GM12878 (cell line): ENCODE measurements at places on chromosomes 5 and 9.

DNA sequence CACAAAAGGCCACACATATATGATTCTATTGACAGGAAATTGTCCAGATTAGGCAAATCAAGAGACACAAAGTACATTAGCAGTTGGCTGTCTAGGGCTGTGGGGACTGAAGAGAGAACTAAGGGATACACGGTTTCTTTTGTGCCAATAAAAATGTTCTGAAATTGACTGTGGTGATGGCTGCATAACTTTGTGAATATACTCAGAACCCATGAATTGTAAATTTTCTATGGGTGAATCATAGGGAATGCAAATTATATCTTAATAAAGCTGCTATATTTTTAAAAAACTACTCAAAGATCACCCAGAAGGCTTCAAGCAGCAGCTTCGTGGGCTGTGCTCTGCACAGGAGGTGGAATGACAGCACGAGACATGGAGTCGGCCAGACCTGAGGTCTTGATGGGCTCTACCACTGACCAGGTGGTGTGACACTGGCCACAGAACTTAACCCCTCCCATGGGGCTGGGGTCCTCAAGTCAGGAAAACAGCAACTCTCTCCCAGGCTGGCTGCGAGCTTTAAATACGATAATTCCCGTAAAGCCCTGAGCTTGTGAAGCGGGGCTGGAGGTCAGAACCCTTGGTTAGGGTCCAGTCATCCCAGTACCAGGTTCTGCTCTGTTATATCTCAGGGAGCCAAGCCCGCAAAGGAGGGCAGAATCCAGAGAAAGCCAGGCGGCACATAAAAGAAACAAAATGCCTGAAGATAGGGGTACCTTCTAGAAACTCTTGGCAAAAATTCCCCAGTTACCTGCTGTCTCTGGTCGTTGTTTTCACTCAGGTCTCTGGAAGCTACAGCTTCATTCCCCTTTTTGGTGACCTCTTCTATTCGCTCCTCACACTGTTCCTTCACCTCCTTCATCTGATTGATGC is 59.1 kb downstream of the GOLM1 start:
- DNase-seq = no peak

DNA sequence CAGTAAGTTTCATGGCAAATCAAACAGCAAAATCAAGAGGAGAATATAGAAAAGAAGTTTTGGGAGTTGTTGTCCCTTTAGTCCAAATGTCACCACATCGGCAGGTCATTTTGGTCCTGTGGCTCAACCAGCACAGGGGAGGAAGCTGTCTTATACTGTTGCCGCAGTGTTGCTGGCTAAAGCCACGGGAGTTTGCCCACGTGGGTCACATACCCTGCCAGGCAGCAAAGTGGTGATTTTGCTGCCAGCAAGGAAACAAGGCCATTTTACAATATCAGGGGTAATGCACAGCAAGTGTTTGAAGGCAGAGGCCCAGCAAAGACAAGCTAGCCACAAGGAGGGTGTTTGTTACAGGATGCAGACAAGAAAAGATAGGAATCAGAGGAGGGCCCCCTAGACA is 14.5 kb downstream of the GABRA6 start:
- DNase-seq = no peak

GRCh38 chr5:2866662-2867372 is 115.3 kb upstream of the IRX2 start:
- no peak for DNase-seq

DNA sequence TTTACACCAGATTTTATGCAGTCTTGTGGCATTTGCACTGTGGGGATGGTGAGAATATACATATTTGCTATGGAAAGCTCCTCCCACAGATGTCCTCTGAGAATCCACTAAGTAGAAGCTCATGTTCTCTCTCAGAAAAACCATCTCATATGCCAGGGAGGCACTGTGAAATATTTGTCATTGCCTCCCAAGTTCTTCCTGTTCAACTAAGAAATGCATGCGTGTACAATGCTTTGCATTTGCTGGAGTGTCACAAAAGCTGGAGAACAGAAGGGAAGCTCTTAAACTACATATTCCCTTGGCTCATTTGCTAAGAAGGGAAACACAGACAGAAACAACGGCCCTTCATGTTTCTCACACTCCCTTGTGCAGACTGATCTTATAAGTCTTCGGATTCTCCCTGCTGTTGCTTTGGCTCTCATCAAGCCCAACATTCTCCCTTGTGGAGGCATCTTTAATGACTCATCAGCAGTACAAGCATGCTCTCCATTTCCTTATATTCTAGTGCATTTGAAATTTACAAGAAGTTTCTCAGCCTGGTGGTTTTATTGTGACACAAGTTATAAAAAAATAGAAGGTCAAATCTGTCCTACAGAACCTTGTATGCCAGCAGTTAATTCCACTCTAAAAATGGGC is 220.6 kb downstream of the TRIM36 start:
- no peak for DNase-seq

- DNase-seq = no peak
Observed at GRCh38 chr5:72569408-72569944, 62.3 kb upstream of the ZNF366 start.

DNA sequence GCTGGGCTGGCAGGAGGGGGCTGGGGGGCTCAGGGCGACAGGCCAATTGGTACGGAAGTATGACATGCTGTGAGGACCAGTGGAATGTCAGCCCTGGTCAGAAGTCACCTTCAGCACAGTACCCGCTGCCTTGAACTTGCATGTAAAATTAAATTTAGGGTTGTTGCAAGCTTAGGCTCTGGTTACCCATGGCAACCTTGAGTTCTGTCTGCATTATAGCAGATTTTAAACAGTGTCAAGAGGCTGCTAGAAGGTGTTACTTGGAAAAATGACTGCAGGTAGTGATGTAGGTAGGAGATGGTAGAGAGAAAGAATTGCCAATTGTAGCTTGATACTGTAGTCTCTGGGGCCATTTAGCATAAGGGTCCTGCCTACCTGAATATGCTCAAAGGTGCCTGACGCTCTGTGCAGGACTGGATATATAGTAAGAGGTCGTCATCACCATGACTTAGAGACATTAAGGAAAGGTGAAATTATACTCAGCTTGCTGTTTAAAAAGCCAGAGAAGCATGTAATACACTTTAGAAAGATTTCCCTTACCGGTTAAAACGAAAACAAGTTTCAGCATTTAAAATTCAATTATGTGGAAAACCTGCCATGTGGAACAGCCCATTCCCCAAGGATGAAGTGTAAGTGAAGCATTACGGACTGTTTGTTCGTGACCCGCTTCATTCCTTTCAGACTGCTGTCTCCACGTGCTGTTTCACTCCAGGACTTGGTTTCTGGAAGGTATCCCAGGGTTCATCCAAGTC is 169.0 kb downstream of the PDZD2 start:
- DNase-seq = no peak

- DNase-seq = no peak
Observed at GRCh38 chr9:9783211-9783610, 829.6 kb downstream of the PTPRD start.

- DNase-seq = no peak
Observed at GRCh38 chr5:145920542-145921210, 15.7 kb upstream of the SH3RF2 start.

GRCh38 chr5:74722271-74722670 is 37.2 kb downstream of the HEXB start:
- no peak for DNase-seq

DNA sequence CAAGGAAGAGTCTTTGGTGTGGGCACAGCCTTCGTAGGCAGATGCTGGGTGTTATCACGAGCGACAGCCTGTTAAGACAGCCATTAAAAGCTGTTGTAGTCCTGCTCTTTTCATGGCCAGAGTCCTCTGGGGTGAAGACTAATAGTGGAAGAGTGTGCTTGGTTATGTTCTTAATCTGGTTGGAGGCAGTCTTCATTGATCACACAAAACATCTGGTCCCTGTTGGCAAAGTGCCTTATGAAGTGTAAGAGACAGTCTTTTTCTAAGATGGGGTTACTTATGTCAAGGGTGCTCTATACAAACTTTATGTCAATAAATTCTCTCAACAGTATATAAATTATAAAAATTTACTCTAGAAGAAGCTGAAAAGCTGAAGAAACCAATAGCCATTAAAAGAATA is 280.4 kb downstream of the CAAP1 start:
- DNase-seq = no peak

GRCh38 chr5:158320178-158320674 is 461.3 kb upstream of the CLINT1 start:
- no peak for DNase-seq

DNA sequence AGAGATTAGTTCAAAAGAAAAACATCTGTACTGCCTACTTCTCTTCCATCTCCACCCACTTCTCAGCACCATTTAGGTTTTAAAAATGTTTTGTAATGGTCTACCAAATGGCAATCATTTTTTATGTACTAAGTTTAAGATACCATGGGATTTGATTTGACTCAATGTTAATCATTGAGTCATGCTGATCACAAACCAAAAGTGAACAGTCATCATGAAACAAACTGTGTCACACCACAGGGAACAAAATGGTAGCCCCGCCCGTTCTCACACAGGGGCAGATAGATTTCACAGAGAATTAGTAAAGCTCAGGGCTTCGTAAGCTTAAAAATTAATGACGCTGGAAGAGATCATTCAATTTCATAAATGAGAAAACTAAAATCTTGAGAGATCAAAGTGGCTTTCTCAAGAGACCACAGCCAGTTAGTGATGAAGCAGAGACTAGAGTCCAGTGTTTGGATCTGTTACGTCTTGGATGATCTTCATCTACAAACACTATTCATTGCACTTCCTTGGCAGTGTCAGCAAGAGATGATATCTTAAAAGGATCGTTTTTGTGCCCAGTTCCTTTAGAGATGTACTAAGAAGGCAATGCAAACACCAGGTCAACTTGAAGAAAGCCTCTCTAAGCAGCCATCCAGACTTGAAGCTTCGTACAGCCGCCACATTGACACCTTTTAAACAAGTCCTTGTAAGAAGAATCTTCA is 33.9 kb upstream of the TRIO start:
- DNase-seq = peak; percentile 71

GRCh38 chr5:171661143-171661542 is 124.5 kb upstream of the SMIM23 start:
- DNase-seq = no peak

GRCh38 chr9:72551306-72551705 is 29.9 kb downstream of the TMC1 start:
- DNase-seq = no peak

DNA sequence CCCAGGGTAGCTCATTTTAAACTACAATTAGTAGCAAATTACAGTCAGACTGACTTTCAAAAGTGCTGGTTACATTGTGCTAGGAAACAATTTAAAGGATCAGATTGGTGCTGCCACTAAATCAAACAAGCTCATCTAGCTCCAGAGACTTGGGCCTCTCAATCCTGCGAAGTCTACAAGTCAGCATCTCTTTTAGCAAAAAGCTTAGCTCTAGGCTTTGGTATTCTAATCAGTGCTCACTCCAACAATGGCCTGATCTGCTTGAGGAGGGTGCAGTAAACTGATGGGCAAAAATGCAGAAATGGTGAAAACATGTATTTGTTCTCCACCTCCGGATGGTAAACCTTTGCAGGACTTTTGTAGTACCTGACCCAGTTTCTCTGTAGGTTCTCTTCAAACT is 47.0 kb upstream of the SEMA6A start:
- DNase-seq = no peak

- no peak for DNase-seq
Observed at GRCh38 chr5:124650951-124651662, 95.3 kb downstream of the ZNF608 start.

- DNase-seq = peak; percentile 60
Observed at GRCh38 chr5:139458580-139459407, 3.7 kb downstream of the ECSCR start.

DNA sequence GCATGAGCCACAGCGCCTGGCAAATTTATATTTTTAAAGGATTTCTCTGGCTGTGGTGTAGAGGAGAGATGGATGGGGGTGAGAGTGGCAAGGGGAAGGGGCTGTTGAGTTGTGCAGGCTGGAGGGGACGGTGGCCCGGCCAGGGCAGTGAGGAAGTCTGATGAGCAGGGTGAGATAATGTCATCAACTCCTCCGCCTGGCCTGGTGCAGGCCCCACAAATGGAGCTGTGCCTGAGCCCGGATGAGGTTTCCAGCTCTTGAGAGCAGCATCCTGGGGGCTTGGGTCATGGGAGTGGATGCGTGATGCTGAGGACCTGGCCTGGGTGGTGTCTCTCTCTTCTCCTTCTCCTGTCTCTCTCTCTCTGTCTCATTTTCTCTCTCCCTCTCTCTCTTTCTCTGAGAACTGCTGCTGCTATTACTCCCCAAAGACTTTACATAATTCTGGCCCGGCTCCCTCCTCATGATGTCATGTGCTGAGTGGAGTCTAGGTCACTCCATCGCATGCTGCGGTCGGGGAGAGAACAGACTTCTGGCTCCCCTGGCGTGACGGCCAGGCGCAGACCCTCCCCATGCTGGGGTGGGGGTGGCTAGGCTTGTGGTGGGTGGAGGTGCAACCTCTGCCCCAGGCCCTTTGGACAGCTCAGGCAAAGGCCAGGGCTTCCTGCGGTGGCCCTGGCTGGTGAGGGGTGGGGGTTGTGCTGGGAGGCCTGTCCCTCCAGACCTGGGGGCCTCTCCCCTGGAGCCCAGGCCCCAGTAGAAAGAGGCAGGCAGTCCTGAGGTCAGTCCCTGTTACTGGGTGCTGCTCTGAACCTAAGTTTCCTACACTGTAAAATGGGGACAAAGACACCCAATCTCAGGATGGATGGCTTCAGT is 26.4 kb downstream of the FGF18 start:
- DNase-seq = no peak

GRCh38 chr5:154505567-154505966 is 27.5 kb upstream of the HAND1 start:
- no peak for DNase-seq

- no peak for DNase-seq
Observed at GRCh38 chr5:135737701-135738563, 96.5 kb upstream of the SLC25A48 start.

- DNase-seq = no peak
Observed at GRCh38 chr9:37840560-37841194, 40.1 kb downstream of the DCAF10 start.

GRCh38 chr5:149472399-149472798 is 78.8 kb downstream of the CSNK1A1 start:
- DNase-seq = no peak

- DNase-seq = no peak
Observed at GRCh38 chr5:109779036-109779735, 89.5 kb downstream of the MAN2A1 start.

- DNase-seq = no peak
Observed at GRCh38 chr5:1753490-1753889, 46.1 kb downstream of the MRPL36 start.

GRCh38 chr5:87081016-87081415 is 186.7 kb upstream of the RASA1 start:
- DNase-seq = no peak

DNA sequence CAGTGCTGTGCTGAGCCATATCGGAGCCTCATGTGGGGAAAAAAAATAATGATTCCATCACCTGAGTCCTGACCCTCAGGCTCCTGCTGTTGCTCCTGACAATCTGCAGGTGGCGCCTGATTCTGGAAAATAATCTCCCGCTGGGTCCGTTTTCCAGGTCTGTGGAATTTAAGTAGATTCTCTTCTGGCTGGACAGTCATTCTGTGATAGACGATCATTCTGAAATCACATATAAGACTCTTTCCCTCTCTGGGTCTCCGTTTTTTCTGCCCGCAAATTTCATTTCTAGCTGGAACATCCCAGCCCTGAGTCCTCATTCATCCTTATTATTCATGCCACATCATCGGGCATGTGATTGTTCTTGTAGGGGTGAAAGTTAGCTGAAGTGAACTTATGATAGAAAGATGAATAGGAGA is 22.1 kb upstream of the STXBP1 start:
- no peak for DNase-seq
